ENCODE measurements at places on chromosomes 1 and 21.

DNA sequence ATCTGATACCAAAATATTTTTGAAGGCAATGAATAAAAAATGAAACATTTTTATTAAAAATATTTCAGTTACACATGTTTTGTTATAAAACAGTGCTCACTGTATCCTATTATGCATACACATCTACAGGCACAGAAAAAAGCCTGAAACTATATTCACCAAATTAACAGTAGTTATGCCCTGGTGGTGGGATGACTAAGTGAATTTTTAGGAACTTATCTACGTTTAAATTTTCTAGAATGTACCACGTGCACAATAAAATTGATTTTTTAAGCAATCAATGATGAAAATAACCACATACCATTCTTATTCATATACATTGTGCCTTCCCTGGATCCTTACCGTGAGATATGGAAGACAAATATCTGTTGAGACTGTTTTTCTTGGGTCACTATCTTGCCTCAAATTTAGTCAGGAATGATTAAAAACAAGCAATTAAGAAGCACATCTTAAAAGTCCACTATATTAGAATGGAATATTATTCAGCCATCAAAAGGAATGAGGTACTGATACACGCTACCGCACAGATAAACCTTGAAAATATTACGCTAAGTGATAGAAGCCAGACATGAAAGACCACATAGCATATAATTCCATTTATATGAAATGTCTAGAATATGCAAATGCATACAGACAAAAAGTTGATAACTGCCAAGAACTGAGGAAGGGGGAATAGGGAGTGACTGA lies 17.4 kb downstream of the TP53BP2 start:
- DNase-seq = no peak

GRCh38 chr21:17612023-17612564 lies 607 bp downstream of the BTG3 start:
- DNase-seq = peak; percentile 2

DNA sequence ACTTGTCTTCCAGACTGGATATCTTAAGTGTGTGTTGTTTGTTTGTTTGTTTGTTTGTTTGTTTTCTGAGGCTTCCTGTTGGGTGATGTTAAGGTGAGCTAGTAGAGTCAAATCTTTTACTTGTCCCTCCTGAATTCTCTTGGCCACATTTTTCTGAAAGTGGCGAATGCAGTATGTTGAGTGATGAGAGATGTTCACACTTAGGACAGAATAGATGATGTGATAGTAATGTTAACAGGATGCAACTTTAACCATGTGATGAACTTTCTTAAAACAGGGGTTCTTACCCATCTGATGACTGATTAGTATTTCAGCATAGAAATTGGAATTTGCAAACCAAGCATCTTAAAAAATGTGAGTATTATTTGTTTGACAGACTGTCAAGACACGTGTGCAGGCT lies 40.2 kb downstream of the LMO4 start:
- DNase-seq = no peak

- no peak for DNase-seq
Measured at GRCh38 chr1:70134148-70134547, 71.2 kb downstream of the LRRC40 start.

DNA sequence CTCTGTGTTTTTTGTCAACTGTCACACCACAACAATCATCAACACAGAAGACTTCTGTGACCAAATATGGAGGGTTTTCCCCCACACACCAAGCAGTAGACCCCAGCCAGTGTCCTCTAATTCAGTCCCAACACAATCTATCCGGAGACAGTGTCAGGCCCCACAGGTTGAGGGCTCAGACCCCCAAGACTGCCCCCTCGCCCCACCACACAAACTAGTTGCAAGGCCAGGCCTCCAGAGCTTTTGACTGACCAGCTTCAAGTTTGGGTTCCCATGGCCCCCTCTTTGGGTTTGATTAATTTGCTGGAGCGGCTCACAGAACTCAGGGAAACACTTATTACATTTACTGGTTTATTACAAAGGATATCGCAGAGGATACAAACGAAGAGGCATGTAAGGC lies 37.2 kb downstream of the NEK2 start:
- DNase-seq = no peak

DNA sequence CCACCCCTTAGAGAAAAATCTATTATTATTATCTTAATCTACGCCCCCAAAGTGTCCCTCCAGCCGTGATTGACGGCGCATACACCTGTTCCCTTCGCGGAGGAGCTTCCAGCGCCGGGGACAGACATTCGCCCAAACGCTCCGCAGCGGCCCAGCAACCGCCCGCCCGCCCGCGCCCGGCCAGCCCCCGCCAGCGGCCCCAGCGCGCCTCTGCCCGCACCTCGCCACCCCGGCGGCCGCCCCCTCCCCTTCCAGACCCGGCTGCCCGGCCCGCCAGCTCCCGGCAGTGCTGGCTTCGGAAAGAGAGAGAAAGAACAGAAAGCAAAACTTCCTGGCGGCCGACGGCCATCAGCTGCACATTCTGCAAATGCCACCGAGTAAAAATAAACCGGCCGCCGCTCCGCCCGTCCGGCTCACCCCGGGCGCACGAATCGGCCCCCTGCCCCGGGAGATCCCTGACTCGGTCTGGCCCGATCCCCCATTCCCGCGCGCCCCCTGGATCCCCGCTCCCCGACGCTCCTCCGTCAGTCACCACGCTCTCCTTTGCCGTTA lies 1.6 kb downstream of the CASZ1 start:
- no peak for DNase-seq

GRCh38 chr1:117760485-117760884 lies 154.6 kb downstream of the TENT5C start:
- no peak for DNase-seq

- DNase-seq = no peak
Measured at GRCh38 chr1:6544831-6545230, 9.5 kb downstream of the NOL9 start.

DNA sequence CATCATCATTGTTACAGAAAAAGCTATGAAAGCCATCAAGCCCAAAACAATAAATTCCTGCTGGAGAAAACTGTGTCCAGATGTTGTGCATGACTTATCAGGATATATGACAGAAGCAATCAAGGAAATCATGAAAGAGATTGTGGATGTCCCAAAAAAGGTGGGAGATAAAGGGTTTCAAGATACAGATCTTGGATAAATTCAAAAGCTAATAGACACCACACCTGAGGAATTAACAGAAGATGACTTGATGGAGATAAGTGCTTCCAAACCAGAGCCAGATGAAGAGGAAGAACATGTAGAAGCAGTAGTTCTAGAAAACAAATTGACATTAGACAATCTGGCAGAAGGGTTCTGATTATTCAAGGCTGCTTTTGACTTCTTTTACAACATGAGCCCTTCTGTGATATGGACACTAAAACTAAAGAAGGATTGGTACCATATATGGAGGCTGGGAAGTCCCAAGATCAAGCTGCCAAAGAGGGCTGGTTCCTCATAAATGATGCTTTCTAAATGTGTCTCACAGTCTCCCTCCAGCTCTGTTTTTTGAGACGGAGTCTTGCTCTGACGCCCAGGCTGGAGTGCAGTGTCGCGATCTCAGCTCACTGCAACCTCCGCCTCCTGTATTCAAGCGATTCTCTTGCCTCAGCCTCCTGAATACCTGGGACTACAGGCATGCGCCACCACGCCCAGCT lies 32.1 kb upstream of the LRIG2 start:
- no peak for DNase-seq

GRCh38 chr1:164051782-164052181 lies 507.2 kb upstream of the PBX1 start:
- DNase-seq = no peak

DNA sequence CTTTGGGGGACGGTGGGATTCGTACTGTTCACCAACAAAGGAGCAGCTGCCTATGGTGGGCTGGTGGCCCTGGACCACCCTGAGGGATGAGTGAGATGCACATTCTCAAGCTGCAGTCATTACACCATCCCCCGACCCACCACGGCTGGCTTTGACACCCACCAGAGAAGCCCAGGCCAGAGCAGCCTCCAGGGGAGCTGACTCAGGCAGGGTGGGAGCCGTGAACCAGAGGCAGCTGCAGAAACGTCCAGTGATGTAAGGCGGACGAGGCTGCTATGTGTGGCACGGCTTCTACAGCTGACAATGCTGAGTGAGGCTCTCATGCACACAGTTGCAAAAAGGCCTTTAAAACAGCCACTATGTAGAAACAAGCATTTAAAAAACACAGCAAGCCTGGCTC lies 40.1 kb downstream of the CHAF1B start:
- DNase-seq = no peak

DNA sequence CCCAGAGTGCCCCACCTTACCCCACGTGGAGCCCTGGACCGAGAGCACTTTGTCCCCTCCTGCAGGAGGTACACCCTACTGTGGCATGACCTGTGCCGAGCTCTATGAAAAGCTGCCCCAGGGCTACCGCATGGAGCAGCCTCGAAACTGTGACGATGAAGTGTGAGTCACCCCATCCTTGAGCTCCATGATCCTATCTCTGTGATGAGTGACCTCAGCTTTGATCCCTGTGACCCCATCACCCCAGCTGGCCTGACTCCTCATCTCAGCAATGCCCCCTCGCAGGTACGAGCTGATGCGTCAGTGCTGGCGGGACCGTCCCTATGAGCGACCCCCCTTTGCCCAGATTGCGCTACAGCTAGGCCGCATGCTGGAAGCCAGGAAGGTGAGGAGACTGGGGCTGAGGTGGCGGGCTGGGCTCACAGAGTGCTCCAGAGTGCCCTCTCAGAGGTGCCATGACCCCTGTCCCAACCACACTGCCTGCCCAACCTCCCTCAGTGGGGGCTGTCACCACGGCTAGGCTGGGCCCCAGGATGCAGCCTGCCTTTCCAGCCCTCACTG lies 16.2 kb upstream of the MPL start:
- no peak for DNase-seq

DNA sequence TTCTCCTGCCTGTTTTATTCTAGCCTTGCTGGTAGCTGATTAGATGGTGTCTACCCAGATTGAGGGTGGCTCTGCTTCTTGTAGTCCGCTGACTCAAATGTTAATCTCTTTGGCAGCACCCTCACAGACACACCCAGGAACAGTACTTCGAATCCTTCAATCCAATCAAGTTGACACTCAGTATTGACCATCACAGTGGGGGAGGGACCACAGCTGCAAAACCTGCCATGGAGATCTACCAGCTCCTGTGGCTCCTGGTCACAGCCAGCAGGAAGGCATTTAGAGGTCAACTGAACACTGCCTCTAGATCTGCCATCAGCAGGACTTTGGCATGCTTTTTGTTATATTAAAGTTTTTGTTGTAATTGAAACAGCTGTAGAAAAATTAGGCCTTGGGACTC lies 146.9 kb downstream of the RWDD3 start:
- DNase-seq = no peak

DNA sequence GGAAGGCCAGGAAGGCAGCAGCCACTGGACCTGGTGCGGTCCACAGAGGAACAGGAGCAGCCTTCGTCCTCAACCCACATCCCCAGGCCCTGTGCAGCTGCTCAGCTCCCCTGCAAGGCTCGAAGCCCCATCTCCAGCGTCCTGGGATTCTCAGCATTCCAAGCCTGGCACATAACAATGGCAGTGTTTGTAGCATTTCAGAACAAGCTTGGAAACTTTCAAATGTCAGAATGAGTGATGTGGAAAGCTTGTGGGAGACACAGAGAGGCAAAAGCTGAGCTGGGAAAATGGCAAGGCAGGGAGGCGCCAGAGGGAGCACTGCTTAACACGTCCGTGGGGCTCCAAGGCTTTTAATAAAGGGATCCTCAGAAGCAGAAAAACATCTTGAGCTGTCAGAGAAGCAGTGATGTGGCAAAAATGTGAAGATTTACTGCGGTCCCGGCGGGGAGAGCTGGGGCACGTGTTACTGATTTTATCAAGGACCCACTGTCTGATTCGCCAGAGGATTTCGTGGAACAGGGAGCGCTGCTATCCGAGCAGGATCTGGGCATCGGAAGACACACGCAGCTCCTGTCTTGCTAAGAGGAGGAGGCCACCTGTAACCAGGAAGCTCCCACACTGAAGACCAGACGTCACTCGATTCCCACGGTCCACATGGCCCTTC lies 38.1 kb downstream of the TOMM20 start:
- DNase-seq = no peak

- DNase-seq = no peak
Measured at GRCh38 chr1:175708787-175709186, 34.6 kb downstream of the TNR start.

GRCh38 chr1:31483012-31483946 lies 70.3 kb downstream of the SERINC2 start:
- no peak for DNase-seq

DNA sequence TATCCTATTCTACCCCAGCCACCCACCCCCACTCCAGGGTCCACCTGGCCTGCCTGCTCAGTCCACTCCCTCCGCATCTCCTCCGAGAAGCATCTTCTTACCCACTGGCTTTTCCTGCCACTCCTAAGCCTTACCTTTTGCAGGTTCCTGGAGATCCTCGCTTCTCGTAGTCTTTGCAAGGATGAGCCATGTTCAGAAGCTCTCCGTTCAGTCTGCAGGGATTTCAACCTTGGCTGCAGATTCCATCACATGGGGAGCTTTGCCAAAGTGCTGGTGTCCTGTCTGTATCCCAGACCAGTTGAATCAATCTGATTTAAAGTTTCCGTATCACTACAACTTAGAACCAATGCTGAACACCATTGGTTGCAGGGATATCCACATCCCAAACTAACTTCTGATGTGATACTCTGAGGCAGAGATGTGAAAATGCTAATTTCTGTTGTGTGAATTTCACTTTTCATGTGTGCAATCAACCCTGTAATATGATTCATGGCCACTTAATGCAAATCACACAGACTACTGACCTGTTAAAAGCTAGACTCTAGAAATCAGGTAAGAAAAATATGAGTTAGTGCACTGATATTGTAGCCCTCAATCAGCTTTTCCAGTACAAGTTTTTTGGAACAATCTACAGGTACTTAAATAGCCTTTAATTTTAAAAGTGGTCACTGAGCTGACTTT lies 61.9 kb downstream of the CAPN2 start:
- DNase-seq = no peak

- no peak for DNase-seq
Measured at GRCh38 chr1:30872948-30873263, 35.7 kb downstream of the SDC3 start.

GRCh38 chr1:54284781-54285529 lies 85.0 kb downstream of the MRPL37 start:
- no peak for DNase-seq

GRCh38 chr1:1281533-1282321 lies 1.5 kb downstream of the SCNN1D start:
- no peak for DNase-seq

GRCh38 chr1:160997323-160998038 lies 23.5 kb downstream of the F11R start:
- no peak for DNase-seq

GRCh38 chr1:219988387-219988786 lies 57.9 kb downstream of the EPRS1 start:
- no peak for DNase-seq

GRCh38 chr21:44507673-44508425 lies 32.1 kb downstream of the KRTAP10-1 start:
- DNase-seq = no peak
